ENCODE measurements at places on chromosomes 3 and 15.

DNA sequence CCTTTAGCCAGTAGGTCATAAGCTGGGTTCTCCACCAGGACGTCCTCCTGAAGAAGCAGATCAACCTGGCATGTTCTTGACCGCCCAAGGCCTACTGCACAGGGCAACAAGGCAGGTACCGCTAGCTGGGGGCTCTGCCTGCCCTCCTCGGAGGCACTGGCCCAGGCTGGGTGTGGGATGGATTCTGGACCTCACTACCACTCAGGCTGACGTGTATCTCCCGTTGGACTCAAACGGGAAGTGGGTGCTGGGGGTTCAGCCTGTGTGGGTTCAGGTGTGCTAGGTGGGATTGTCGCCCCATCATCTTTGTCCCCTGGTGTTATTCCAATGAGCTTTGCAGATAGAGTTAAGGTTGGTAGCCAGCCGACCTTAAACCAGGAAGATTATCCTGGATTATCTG lies 95.0 kb upstream of the SNRPA1 start:
- DNase-seq, result no peak

- DNase-seq, result no peak
Measured at GRCh38 chr15:71357321-71357732, 242.1 kb downstream of the THSD4 start.

GRCh38 chr15:74956648-74957475 lies at the start of gene RPP25:
RPP25 (minus strand) TSS chr15:74956772; CDS start chr15:74956583, 189 bp downstream.
- peak; percentile 45 for DNase-seq

GRCh38 chr15:63599401-63600000 lies 2.3 kb downstream of the FBXL22 start:
- DNase-seq, result no peak

DNA sequence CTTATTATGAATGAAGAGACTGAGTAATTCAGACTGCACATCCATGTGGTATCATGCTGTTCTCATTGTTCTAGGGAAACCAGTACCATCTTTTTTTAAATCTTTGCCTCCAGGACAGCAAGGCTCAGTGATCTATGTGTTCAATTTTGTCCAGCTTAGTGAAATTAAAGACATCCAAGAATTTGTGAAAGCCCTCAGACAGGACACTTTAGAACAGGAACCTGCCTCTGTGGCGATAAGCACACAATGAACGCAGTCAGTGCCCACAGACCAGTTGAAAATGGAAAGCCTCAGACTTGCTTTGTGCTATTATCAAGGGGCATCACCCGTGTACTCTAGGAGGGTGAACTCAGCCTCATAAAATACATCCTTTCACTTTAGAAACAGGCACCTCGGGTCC lies 20.1 kb downstream of the EID1 start:
- no peak for DNase-seq

DNA sequence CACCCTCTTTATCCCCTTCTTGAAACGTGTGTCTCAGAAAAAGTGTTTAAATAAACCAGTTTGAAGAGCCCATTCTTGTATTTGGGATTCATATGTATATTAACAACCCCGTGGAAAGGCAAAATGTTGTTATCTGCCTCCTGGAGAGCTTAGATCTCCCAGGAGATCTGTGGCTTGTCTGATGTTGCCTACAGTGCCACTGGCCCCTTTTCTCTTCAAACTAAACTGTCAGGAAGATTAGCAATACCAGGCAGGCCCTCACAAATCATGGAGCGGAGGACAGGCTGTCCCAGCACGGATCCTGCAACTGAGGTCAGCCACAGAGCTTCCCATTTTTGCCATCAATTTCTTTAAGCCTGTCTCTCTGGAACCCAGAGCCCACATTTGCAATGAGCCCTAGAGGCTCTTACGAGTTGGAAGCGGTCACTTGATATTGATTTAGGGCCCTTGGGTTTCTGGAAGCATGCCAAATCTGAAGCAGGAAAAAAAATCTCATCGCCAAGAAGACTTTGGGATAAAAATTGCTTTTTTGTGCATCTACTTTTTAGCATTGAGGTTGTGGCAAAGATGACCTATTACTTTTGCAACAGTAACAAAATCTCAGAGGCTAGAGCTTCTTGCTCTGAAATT lies 234.1 kb downstream of the OPA1 start:
- no peak for DNase-seq

GRCh38 chr3:158671821-158672214 lies 630 bp downstream of the LXN start:
- DNase-seq, result no peak

DNA sequence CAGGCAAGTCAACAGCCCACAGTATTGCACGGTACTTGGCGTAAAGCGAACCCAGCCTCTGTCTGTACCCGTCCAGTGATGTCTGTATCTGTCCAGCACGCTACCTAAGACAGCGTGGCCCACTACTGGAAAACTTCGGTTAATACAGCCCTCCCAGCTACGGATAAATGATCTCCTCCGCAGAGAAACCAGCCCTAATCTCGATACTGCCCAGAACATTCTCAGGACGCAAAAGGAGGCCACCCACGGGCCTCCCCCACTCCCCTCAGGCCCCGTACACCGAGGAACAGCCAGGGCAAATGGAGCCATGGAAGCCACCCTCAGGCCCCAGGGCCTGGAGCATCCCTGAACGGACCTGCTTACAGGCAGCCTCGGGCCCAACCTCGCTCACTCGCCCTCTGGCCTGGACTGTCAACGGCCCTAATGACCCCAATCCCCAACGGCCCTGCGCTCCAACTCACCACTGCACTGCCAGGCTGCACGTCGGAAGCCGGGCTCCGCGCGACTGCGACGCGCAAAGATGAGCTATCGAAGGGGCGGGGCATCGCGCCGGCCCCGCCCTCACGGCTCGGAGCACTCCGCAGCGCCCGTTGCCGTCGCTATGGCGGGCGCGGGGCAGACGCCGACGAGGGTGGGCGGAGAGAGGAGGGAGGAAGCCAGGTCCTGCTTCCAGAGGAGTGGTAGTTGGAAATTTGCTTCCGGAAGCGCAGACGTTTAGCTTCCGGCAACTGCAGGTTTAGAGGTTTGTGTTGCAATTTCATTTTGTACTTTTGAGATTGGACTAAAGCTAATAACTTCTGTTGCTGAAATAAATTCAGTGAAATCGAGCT lies at the start of gene SKIC8:
Gene SKIC8 (minus strand): TSS at position 509 of the 830 bp plus-strand sequence. CDS start 3,923 bp downstream, outside the sequence.
- peak; percentile 78 for DNase-seq

GRCh38 chr3:191912616-191913204 lies 451.7 kb downstream of the PYDC2 start:
- no peak for DNase-seq

GRCh38 chr15:62119227-62119864 lies 45.7 kb downstream of the C2CD4B start:
- DNase-seq, result no peak

GRCh38 chr3:2172561-2173171 lies 74.0 kb downstream of the CNTN4 start:
- no peak for DNase-seq

DNA sequence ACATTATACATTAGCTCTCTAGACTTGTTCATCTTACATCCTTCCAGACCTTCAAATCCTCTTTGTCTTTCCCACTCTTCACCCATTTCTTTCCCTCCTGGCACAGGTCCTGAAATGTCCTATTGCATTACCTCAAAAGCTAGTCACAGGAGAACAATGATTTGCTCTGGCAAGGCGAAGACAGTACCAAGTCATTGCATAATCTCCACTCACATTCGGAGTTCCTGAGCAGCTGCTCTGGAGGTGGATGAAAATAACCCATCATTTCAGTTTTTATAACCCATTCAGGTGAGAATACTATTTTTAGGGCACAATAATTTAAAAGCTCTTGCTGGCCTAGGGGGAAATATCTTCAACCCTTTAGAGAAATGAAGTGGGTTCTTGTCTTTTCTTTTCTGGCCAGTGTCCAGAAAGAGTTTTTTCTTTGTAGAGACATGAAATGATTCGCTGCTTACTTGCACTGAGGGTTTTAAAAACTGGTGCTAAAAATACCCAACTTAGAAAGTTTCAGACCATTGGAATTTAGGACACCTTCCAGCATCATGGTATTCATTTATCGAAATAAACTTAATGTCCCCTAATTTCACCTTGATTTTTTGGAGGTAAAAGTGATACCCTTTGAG lies 23.4 kb upstream of the DYNC1LI1 start:
- no peak for DNase-seq

DNA sequence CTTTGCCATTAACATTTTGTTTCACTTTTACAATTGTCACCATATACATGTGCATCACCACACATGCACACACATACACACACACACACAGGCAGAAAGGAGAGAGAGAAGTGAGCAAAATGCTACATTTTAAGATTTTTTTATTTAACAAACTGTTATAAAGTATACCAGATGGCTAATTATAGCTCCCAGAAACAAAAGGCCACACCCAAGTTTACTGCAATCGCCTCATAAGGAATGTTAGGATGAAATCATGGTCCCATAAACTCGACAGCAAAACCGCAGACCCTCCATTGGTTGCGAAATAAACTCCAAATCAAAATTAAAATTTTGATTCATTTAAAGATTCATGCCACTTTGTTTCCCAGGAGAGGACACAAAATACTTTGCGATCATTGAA lies 16.1 kb upstream of the C15orf61 start:
- DNase-seq, result no peak

DNA sequence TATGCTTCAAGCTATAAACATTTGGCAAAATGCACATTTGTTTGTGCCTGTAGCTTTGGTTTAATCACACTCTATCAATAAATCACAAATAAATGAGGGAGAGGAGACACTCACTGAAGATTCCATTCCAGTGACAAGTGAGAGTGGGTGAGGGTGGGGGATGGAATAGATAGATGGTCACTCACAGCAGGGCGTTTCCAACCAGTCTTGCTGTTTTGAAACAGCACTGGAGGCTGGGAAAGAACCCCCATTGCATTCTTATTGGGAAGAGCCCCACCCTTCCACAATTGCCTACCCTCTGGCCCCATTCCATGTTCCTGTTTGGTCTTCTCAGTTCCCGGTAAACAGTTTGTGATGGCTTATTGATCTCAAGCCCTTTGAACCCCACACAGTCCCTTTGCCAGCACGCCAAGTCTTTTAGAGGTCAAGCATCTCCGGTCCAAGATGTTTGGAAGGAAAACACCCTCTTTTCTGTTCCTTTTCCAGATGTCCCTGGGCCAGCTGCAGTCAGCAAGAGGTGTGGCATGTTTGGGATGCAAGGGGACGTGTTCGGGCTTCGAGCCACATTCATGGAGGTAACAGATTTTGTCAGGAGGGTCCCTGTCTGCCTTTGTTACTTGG lies 30.7 kb downstream of the LMCD1 start:
- no peak for DNase-seq

DNA sequence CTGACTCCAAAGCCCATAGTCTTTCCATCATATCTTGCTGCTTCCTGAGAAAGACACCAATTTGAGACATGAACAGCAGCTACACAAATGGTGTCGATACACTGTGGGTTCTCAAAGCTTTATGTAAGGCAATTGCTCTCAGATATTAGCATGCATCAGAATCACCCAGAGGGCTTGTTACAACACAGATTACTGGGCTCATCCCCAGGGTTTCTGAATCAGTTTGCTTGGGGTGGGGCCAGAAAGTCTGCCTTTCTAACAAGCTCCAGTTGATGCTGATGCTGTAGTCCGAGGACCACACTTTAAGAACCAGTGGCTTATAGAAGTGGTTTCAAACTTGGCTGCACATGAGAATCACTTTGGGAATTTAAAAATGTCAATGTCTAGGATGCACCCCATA lies 86.5 kb downstream of the SEMA6D start:
- no peak for DNase-seq

GRCh38 chr3:128504963-128505730 lies 12.1 kb upstream of the GATA2 start:
- DNase-seq, result no peak

DNA sequence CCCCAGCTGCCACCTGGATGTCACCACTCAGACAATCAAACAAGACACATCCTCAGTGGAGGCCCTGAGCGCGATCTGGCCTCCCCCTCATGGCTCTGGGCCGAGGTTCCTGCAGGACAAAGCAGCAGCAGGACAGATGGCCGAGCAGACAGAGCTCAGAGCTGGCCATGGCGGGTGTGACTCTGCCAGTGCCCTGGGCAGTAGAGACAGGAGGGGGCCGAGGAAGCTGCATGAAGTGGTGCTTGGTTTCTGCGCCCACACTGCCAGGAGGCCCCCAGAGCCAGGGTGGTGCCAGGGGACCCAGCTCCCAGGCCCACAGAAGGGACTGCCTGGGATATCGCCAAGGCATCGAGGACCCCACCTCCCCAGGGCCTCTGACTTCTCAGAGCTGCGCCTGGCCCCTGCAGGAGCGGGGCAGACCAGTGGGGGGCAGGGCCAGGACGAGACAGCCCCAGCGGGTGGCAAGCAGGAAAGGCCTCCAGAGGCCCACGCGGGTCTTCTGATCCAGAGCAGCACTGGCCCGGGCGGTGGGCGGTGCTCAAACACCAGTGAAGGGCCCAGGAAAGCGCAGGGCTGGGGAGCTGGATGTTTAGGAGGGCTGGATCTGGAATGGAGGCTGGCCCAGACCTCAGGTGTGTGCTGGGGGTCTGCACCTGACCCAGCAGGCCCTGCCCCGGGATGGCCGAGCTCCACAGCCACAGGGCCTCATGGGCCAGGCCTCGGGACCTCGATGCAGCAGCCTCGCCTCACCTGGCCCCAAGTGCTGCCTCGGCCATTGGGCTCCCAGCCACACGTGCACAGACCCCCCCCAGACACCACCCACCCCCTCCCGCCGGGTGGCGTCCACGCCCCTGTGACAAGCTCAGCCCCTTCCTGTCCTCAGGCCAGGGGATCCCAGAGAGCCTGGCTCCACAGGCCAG lies 76.0 kb downstream of the GOLGA8G start:
- no peak for DNase-seq

- DNase-seq, result no peak
Measured at GRCh38 chr3:14145236-14145635, 20.4 kb downstream of the TMEM43 start.

DNA sequence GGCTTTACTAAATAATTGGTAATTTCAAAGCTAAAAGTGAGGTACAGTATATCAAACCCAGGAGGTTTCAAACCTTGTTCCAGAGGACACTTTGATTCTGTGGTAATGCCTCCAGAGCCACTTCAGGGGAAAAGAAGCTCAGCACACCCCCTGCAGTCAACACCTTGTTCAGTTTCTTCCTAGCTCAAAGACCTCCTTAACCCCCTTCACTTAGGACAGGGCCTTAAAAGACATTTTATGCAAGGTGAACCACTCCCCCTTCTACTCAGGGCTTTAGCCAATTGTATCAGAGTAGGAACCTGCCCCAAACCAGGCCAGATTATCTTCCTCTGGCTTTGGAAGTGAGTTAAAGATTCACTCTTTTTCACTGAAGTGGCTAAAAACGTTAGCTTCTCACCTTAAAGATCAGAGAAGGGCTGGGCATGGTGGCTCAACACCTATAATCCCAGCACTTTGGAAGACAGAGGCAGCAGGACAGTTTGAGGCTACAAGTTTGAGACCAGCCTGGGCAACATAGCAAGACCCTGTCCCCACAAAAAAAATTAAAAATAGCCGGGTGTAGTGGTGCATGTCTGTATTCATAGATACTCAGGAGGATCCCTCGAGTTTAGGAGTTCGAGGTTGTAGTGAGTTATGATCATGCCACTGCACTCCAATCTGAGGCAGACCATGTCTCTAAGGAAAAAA lies 3.4 kb downstream of the DENND6A start:
- DNase-seq, result no peak

DNA sequence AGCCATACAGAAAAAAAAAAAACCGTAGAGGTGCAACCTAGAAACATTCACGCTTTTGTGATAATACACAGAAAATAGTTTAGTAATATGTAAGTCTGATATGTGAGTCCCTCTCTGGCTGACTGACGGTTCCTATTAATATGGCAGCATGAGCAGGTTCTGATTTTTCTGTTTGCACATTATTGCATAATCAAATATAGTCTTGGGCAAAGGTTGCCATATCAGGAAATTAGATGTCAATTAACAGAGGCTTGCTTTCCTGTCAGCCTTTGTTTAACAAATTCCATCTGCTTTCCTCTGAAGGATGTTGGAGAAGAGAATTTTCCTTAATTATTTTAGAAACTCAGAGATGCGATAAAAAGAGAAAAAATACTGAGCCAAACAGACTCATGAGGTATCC lies 14.8 kb downstream of the GABRB3 start:
- no peak for DNase-seq

Data from stimulated activated CD8-positive, alpha-beta memory T cell treated with anti-CD3 and anti-CD28 coated beads, Interleukin-7, amount 100 ng/mL, for 1 hour (primary cell).